ENCODE measurements at places on chromosomes 7 and 10.

GRCh38 chr7:38195804-38196595 lies 18.0 kb downstream of the STARD3NL start:
- no peaks in the 10 kb centered on the region for H3K36me3 ChIP-seq

- H3K27me3 ChIP-seq = peaks cover 88% of the 10 kb centered on the region
- H3K4me3 ChIP-seq = peak overlapping the region; percentile 38
- peaks cover 36% of the 10 kb centered on the region for H3K4me1 ChIP-seq
- H3K36me3 ChIP-seq = no peaks in the 10 kb centered on the region
- H3K27ac ChIP-seq = no peak overlapping the region
- no peak for DNase-seq
Measured at GRCh38 chr7:129778770-129779601, 167.5 kb downstream of the NRF1 start.

DNA sequence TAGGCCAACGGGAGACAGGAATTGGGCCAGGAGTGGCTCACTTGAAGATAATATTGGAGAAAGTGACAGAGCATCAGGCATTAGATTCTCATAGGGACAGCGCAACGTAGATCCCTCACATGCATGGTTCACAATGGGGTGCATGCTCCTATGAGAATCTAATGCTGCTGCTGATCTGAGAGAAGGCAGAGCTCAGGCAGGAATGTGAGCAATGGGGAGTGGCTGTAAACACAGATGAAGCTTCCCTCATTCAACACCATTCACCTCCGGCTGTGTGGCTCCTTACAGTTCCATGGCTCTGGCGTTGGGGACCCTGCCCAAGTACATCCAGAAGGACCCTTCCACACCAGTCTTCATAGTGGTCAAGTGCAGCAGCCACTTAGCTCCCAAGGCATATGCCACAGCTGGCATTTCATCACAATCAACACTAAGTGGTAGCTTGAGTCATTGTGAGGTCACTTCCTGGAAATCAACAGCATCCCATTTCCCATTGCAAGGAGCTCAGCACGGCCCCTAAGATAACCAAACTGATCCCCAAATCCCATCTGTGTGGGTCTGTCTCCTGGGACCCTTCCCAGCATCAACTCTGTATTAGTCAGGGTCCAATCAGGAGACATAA lies 174.5 kb downstream of the TPST1 start:
- peaks cover 9% of the 10 kb centered on the region for H3K4me1 ChIP-seq
- H3K36me3 ChIP-seq = peaks cover 3% of the 10 kb centered on the region
- H3K27me3 ChIP-seq = no peaks in the 10 kb centered on the region
- peak; percentile 77 for DNase-seq
- no peak overlapping the region for H3K4me3 ChIP-seq

DNA sequence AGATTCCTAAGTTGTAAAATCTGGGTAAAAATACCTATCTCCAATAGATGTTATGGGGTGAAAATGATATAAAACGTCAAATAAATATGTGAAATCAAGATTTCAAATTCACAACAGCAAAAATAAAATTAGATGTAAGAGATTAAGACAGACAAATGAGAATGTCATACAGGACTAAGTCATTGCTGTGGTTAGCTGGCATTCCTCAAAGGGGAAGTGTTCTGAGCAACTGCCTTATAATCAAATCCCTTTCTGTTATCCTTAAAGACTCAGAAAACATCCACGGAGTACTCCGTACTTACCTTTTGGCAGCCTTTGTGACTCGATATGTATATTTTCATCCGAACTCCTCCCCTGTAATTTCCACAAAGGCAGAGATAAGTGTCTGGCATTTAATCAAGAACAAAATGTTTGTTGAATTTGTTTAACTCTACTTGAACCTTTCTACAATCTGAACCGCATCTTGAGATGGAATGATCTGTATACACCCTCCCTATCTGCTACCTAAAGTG lies 559.6 kb downstream of the GATA3 start:
- DNase-seq = no peak
- no peak overlapping the region for H3K27ac ChIP-seq
- H3K27me3 ChIP-seq = no peaks in the 10 kb centered on the region
- H3K36me3 ChIP-seq = no peaks in the 10 kb centered on the region
- no peak overlapping the region for H3K4me3 ChIP-seq
- H3K4me1 ChIP-seq = no peaks in the 10 kb centered on the region

DNA sequence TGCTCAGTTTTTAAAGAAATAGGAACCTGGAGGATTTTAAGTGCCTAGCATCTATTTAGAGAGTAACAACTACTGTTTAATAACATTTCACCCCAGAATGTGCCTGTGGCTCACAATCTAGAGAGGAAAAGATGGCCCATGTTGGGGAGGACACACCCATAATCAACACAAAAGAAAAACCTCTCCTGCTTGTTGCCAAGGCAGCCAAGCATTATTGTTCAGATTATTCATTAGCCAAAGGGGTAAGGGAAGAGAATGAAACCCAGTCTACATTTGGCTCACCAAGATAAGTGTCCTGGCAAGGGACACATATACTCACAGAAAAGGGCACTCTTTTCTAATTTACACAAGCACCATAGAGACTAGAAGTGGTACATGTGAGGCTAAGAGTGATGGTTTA lies 17.7 kb upstream of the IFIT1B start:
- H3K4me3 ChIP-seq = no peak overlapping the region
- DNase-seq = no peak
- no peak overlapping the region for H3K27ac ChIP-seq
- H3K4me1 ChIP-seq = no peaks in the 10 kb centered on the region
- no peaks in the 10 kb centered on the region for H3K36me3 ChIP-seq
- H3K27me3 ChIP-seq = no peaks in the 10 kb centered on the region

DNA sequence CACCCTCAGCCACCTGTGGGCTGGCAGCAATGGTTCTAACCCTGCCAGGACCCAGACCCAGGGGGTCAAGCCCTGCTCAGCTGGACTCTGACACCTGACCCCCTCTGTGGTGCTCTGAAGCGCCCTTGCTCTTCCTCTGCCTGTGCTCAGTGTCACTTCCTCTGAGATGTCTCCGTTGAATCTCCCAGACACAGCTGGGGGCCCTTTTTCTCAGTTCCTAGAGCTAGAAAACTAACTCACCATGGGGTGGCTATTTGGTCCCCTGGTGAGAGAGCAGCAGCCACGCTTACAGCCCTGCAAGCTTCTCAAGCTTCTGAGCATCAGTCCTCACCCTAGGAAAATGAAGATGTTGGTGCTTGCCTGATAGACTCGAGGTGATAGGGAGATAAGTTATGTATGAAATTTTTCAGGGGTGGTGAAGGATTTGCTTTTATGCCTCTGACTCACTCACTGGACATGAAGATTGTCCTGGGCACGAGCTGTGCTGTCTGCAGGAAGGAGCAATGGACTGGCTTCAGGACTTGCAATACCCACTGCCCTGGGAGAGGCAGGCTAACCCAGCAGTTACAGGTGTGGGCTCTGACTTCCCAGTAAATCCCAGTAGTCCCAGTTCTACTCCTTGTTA lies 29.6 kb downstream of the COL13A1 start:
- peaks cover 18% of the 10 kb centered on the region for H3K36me3 ChIP-seq
- no peak for DNase-seq
- peaks cover 23% of the 10 kb centered on the region for H3K4me1 ChIP-seq
- H3K27ac ChIP-seq = peak overlapping the region; percentile 5
- no peaks in the 10 kb centered on the region for H3K27me3 ChIP-seq

Data from mesenchymal stem cell (in vitro differentiated cells and primary cell).